ENCODE measurements at places on chromosomes 12 and 14.
A peak's percentile ranks its signal among the peaks of the same experiment; 100 is the strongest.

GRCh38 chr14:49051328-49052060, 534.7 kb downstream of the RPS29 start:
- no peak for DNase-seq

DNA sequence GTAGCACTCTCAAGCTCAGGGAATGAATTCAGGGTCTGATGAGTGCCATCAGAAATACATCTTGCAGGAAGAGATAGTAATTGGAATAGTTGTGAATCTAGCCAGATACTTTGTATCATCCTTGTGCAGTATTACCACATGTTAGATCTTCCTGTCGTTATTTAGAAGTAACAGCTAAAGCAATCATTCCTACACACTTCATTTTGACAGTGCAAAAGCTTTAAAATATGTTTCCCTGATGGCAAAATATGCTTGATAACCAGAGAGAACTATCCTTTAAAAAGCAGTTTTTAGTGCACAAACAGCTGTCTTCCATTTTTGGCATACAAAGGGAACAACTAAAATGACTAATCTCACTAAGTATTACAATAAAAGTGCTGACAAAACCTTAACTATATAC, 149.5 kb upstream of the SLC38A2 start:
- DNase-seq = no peak

DNA sequence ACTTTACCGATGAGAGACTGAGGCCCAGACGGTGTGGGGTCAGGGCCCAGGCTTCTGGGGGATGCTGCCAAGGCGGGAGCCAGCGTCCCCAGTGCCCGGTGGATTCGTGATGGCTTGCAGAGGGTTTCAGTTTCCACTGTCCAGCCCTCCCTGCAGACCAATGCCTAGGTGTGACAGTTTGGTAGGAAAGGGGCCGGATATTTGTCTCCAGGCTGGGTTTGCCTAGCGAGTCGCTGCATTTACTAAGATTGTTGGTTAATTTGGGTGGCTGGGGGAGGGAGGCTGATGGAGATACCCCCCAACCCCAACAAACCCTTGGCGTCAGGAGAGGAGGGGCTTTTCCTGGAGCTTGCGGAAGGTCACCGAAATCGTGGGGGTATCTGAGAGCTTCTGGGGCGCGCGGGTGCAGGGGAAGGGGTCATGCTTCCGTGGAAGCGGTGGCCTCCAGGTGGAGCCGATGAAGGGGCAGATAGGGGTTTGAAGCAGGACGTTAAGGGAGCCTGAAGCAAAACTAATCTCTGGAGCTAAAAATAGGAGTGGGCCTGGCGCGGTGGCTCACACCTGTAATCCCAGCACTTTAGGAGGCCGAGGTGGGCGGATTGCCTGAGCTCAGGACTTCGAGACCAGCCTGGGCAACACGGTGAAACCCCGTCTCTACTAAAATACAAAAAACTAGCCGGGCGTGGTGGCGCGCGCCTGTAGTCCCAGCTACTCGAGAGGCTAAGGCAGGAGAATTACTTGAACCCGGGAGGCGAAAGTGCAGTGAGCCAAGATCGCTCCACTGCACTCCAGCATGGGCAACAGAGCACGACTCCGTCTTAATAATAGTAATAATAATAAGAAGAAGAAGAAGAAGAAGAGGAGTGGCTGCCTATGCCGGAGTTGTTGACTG, 1.1 kb upstream of the CDC42BPB start:
- no peak for DNase-seq

DNA sequence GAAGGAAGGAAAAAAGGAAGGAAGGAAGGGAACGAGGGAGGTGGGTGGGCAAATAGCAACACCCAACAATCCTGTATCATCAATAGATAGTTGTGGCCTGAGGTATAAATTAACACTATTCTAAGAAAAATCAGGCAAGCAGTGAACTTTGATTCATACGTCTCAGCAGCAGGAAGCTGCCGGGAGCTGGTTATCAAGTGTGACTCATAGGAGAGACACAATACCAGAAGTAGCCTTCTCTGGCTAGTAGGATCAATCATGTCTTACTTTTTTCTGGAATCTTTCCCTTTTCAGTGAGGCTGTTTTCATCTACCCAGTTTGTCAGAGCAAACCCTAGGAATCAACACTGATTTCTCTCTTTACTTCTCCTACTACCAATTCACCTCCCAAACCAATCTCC, 780.5 kb downstream of the NRXN3 start:
- no peak for DNase-seq

DNA sequence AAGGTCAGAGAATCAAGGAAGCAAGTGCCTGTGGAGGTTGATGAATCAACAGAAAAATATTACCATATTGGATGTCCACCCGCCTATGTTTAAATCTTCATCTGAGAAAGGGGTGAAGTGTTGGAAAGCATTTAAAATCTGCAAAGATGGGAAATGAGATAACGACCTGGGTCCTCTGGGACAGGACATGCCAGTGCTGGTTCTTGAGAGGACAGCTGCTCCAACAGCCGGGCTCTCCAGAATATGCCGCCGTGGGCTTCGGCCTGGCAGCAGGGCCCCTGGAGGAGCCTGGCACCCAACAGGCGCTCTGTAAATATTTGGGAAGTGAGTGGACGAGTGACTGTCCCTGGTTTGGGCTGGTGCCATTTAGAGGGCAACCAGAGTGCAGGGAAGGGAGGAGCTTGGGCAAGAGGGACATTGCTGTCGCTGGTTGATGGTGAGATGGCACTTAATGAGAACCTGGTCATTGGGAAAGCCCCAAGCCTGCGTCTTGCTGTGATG, 129.9 kb downstream of the KCNA5 start:
- peak; percentile 37 for DNase-seq

DNA sequence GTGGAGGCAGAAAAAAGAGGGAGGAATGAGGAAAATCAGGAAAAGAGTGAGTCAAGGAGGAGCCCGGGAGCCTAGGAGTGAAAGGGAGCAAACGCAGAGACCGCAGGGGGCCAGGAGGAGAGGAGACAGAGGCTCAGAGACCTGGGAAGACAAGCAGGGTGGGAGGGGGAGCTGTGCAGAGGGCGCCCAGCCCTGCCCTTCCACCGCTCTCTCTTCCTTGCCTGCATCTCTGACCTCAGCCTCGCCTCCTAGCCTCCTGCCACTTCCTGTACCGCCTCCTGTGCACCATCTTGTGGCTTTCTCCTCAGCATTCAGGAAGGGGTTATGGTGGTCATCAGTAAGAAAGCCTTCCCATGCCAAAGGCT, 1.3 kb downstream of the CLSTN3 start:
- no peak for DNase-seq

DNA sequence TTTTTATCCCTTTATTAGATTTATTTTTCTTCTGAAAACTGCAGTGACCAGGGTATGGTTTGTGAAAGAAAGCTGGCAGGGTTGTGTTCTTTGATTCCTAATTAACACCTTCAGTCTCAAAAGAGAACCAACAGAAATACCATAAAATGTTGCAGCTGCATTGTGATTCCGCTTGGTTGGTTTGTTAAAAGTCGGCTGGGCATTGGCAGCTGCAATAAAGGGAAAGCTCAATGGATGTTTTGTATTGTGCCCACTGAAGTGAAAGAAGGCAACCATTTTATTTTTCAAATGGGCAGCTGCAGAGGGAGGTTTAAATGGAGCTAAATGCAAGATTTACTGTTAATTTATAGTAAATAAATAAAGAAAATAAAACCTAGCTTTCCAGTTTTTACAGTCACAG, 16.7 kb downstream of the LGR5 start:
- peak; percentile 14 for DNase-seq

- DNase-seq = no peak
Observed at GRCh38 chr12:99332936-99333591, 314.5 kb upstream of the GARIN6 start.

DNA sequence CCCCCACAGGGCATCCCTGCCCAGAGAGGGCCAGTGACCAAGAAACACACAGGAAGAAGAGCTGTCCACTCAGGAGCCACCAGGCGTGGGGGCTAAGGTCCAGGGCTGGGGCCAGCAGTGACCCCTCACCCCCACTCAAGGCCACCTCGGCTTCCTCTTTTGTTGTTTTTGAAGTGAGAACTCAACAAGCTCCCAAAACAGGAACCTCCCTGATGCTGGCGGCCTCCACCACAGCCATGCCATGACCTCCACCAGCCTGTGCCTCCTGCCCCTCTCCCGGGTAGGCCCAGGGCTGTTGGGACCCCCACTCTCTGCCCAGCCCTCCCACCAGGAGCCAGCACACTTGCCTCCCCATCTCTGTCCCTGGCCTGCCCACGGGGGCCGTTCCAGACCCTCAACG, 7.8 kb downstream of the AKT1 start:
- no peak for DNase-seq

DNA sequence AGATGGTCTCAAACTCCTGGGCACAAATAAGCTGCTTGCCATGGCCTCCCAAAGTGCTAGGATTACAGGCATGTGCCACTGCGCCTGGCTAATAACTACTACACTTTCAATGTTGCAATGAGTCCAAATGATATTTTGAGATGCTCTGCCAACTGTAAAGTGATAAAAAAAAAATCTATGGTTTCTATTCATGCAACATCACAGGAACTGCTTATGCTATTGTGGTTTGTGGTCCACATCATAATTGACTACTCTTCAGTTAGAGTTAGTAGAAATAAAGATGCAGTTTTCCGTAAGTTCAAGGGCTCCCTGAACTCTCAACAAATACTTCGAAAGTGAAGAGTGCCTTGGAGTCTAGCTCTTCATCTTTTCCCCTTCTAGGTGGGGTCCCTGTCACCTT, 239.4 kb downstream of the C12orf75 start:
- no peak for DNase-seq

- no peak for DNase-seq
Observed at GRCh38 chr14:63877550-63877939, 24.7 kb downstream of the SYNE2 start.

- DNase-seq = peak; percentile 78
Observed at GRCh38 chr14:24036169-24036962, 15.4 kb upstream of the CARMIL3 start.

GRCh38 chr14:40847480-40847879, 759.2 kb upstream of the LRFN5 start:
- DNase-seq = peak; percentile 92

DNA sequence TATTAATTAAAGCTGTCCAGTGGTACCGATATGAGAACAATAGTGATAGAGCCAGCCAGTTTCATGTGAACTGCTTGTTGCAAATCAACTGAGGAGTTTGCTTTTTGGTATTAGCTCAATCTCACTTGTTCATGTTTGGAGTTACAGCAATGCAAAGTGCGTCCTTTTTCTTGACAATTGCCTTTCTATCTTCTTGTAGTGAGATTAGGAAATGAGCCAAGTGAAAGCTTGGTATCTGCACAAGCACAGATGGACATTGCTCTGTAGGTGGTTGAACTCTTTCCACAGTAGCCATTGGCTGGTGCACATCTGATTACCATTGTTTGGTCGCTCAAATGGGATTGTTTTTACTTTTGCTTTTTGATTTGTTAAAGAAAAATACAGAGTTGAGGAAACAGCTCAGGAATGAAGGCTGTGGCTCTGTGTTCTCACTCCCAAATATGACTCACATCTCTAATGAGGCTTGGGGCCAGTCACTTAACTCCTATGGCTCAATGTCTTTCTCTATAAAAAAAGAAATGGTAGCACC, 241.4 kb downstream of the BMP4 start:
- no peak for DNase-seq

DNA sequence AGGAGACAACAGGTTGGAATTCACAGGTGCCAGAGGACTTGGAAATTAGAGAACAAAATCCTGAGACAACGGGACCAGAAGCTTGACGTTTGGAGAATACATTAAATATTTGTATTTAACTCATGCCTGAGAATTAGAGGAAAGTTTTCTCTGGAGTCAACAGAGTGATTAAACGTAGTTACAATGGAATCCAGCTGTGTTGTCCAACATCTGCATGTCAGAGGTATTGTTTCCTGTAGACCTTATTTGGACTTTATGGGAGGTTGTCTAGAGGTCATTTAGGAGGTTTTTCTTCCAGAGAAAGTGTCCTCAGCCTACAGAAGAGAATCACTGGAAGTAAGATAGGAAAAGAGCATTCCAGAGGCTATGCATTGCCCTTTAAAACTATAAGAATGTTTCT, 45.1 kb upstream of the RERGL start:
- no peak for DNase-seq

DNA sequence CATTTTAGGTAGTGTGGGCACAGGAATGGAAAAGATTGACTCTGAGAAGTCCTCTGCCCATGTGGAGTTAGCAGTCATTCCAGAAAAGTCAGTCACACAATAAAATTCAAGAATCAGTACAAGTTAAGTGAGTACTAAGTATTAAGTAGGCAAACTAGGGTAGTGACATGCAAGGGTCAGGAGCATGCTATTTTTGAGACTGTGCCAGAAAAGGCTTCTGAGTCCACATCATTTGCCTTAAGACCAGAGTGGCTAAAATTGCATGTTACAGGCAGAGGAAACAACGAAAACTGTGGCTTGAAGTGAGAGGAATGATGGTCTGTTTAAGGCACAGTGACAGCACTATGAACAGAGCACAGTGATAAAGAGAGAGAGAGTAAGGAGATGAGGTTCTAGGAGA, 108.9 kb downstream of the SLC6A15 start:
- no peak for DNase-seq

DNA sequence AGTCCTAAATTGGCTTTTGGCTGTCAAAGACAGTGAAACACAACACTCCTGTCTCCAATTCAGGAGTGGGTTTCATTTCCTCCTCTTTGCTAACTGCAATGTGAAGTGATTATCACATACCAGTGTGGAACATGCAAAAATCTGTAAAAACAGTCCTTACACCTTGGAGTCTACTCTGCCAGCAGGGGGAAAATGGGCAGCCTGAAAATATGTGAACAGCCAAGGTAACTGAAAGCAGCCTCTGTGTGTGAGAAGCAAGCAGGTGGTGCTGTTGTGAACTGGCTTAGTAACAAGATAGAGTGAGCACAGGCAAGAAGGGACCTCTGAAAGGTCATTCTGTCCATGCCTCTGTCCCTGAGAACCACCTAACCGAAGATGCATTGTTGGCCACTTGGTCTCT, 6.0 kb downstream of the PRMT8 start:
- no peak for DNase-seq

DNA sequence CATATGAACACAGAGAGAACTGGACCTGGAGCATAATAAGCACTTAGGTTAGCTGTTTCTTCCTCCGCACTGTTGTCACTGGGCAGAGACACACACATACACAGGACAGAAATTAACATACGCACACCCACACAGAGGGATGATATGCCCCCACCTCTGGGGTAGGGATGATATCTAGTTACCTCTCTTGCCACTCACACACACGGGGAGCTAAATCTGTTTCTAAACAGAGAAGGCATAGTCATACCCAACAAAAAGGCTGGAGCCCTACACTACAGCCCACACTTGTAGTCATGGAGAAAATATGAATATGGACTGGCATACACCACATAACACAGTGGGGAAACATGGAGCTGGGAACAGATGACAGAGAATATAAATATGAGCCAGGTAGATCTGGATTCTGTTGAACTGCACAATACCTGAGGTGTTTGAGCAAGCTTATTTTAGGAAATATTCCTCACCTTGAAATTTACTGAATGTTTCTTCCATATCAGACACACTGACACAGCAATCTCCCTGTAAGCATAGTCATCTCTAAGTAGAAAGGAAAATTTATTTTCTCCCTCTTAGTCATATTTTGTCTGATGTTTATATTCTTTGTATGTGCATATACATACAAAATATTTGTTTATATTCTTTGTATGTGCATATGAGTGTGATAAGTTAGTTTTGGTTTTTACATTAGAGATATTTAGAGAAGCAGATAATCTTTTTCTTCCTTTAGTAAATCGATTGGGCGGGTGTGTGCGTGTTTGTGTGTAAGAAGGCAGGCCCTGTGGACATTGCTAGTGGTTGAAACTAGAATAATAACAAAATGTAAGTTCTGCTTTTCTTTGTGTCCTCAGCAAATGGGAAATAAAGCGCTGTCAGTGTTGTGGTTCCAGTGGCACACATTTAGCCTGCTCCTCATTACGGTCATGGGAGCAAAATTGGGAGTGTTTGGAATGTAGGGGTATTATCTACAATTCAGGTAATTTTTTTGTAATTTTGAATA, 20.9 kb upstream of the SCFD1 start:
- DNase-seq = no peak
